ENCODE measurements at places on chromosomes 2 and 18.

DNA sequence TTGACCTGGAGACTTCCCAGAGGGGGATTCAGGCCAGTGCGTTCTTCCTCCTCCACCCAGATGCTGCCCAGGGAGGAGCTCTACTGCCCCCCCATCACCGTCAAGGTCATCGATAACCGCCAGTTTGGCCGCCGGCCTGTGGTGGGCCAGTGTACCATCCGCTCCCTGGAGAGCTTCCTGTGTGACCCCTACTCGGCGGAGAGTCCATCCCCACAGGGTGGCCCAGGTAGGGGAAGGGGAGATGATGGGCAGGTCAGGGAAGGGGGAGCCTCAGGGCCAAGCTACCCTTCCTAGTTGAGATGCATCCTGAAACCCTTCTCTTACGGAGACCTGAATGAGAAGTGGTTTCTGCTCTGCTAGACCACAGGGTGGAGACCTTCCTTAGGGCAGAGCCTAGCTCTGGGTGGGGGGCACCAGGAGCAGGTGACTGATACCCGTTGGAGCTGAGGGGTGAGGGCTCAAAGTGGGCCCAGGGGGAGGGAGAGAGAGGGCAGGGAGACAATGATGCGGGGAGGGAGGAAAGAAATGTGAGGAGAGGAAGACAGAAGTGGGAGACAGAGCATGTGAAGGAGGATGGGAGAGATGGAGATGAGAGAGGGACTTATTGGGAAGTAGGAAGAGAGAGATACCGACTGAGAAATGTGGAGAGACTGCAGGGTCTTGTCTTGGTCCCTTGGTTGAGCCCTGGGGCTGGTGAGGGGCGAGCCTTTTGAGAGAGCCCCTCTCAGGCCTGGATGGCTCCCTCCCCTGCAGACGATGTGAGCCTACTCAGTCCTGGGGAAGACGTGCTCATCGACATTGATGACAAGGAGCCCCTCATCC, 159.4 kb downstream of the DYSF start:
- DNase-seq = no peak

- no peak for DNase-seq
Observed at GRCh38 chr2:219852626-219853025, 225.2 kb downstream of the SLC4A3 start.

- no peak for DNase-seq
Observed at GRCh38 chr18:78971511-78972245, 7.9 kb upstream of the SALL3 start.

DNA sequence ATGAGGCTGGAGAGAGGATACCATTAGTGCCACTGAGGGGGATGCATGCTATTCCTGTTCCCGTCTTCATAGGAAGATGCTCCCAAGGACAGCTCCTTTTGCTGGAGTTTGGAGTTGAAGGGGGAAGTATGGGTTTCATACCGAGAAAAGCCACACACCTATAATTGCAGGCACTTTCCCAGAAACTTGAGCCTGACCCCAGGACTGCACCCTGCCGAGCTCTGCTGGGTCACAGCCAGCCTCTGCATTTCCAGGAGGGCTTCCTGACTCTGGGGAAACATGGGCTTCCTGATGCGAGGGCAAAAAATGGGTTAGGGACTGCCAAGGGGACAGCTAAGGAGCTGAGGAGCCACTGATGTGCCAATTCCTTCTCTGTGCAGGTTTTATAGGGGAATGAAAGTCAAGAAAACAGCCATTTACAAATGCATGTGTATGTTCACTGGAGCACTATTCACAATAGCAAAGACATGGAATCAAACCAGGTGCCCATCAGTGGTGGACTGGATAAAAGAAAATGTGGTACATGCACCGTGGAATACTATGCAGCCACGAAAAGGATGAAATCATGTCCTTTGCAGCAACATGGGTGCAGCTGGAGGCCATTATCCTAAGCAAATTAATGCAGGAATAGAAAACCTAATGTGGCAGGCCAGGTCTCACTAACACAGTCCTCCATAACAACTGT, 104.5 kb downstream of the ACAA2 start:
- DNase-seq = no peak

DNA sequence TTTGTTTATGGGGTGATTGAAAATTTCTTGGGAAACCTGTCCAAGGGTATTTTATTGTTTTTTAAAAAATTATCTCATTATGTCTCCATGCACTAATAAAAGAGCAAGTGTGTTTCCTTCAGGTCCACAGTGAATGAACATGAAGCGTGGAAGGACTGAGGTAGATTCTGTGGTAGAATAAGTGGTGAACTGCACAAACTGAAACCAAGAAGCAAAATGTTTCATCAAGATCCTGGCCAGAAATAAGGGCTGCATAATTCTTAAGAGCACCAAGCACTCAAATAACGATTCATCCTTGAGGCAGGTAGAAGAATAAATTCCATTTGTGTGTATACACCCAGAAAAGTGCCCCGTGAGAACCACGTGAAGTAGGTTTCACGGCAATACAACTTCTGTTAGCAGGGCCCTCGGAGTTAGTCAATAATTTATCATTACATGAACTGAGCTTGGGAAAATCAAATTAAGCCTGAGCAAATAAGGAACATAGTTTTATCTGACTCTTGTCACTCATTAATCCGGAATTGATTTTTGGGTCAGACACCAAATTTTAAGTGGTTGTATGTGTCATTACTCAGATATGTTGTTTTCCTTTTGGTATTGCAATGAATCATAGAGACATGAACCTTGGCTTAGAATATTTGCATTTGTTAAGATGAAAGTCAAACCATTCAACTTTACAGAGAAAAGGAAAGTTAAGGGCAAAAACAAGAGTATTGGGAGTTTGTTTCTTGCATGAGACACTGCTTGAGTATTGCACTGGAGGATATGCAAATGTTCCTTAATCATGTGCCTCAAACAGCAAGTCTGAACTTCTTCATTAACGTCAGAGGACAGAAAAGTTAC, 472.6 kb upstream of the NETO1 start:
- no peak for DNase-seq

DNA sequence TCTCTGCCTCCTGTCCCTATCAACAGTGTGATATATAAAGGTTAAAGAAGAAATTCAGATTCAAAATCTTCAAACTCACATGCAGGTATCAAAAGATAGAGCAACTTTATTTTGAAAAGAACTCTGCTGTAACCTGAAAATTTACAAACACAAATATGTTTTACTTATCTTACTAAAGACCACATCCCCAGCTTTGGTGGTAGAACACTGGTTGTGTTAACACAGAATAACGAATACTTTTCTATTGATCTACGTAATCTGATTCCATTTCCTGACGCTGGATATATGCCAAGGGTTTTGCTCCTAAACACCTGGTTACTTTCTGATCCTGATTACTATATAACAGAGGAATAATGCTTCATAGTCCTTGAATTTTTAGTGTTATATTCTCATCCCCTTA, 23.1 kb upstream of the SLC39A10 start:
- no peak for DNase-seq

- no peak for DNase-seq
Observed at GRCh38 chr18:13441736-13442135, 223.2 kb downstream of the LDLRAD4 start.

Measured in eye (tissue), 1 donor.